Hepatocyte (in vitro differentiated cells): ENCODE measurements at places on chromosomes 11 and 22. TPM values are rescaled to one million over a fixed set of nuclear protein-coding genes. Genes with fewer than 3 reads are reported as not detected.
A peak's percentile ranks its signal among the peaks of the same experiment; 100 is the strongest.

- DNase-seq = no peak
- H3K27ac ChIP-seq = no peak overlapping the region
- H3K27me3 ChIP-seq = no peaks in the 10 kb centered on the region
These were observed 18.2 kb downstream of the INCENP start for GRCh38 chr11:62142043-62142375.

GRCh38 chr11:128196235-128196634 is 391.1 kb downstream of the ETS1 start:
- H3K4me1 ChIP-seq = no peaks in the 10 kb centered on the region
- no peaks in the 10 kb centered on the region for H3K27me3 ChIP-seq
- H3K4me3 ChIP-seq = no peak overlapping the region
- no peak for DNase-seq

DNA sequence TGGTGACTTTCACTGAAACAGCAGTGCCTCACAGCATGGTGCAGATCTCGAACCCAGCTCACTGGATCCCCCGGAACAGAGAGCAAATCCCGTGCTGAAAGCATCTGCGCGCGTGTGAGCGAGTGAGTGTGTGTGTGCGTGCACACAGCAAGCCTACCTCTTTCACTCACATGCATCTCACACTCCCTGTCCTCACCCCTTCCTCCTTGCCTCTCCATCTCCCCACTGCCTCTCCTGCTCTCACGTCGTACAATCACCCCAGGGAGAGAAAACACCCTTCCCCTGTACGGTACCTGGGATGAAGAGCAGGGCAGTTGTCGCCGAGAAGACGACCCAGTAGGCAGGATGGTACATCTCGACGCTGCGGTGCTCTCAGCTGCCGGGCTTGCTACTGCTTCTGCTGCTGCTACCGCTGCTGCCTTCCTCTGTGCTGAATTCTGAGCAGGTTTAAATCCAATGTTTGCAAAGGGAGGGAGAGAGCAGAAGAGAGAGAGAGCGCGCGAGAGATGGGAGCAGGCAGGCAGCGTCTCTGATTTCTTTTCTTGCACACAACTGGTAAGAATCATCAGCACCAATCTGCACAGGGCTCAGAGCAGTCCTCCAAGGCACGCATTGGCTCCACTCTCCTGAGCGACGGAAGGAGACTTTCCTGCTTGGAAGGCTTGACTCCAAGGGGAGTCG is at the start of gene OPCML:
TSS of gene OPCML (minus strand) at position 531 of the 681 bp plus-strand sequence.
- peaks cover 65% of the 10 kb centered on the region for H3K27me3 ChIP-seq
- H3K36me3 ChIP-seq = no peaks in the 10 kb centered on the region
- H3K4me3 ChIP-seq = no peak within 1 kb of the TSS
- H3K27ac ChIP-seq = no peak within 1 kb of the TSS
- DNase-seq = peak; percentile 30
- H3K4me1 ChIP-seq = no peaks in the 10 kb centered on the region

- H3K4me3 ChIP-seq = peak overlapping the region; percentile 46
- peak; percentile 51 for DNase-seq
- H3K4me1 ChIP-seq = no peaks in the 10 kb centered on the region
- peaks cover 11% of the 10 kb centered on the region for H3K27me3 ChIP-seq
These were observed 673 bp upstream of the PANX2 start for GRCh38 chr22:50169774-50170341.

Gene OR2AG2
- 0.12 and 0.27 TPM in 2 replicates for total RNA-seq

GRCh38 chr11:81036168-81036870 is 1595.5 kb upstream of the TENM4 start:
- H3K36me3 ChIP-seq = no peaks in the 10 kb centered on the region
- peaks cover 31% of the 10 kb centered on the region for H3K4me1 ChIP-seq
- peak; percentile 23 for DNase-seq
- no peak overlapping the region for H3K4me3 ChIP-seq
- no peak overlapping the region for H3K27ac ChIP-seq

DNA sequence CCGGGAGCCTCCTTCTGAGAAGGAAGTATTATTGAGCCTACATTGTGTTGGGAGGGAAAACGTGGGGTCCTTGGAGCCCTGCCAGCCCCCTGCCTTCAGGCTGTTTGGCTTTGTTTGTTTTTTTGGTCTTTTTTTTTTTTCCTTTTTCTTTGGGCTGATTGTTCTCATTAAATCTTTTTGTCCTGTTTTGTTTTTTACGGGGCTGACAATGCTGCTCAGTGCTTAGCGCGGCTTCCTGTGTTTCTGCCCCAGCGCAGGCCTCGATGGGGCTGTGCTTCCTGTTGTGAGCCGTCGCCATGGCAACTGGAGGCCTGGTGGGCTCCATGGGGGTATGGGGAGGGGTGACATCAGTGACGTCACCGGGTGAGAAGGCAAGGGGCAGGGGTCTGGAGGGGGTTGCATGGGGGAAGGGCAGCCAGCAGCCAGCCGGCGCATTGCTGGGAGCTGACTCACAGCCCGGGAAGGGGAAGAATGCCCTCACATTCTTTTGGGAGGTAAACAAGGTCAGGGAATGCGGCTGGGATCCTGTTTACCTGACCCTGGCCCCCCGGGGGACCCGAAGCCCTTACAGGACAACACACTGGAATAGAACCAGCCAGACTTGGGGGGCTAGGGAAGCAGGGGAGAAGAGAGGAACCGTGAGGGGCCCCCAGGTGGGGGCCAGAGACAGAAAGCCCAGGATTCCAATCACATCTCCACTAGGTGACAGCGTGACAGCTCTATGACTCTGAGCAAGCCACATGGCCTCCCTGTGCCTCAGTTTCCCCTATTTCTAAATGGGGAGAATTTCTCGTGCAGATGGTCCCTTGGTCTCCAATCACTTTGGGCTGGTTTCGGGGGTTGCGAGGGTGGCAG is 22.2 kb upstream of the CBX7 start:
- H3K27ac ChIP-seq = peak overlapping the region; percentile 76
- peaks cover 30% of the 10 kb centered on the region for H3K4me1 ChIP-seq
- DNase-seq = peak; percentile 90
- H3K36me3 ChIP-seq = no peaks in the 10 kb centered on the region
- no peak overlapping the region for H3K4me3 ChIP-seq

Gene UCP3
- 0.36 and 0.80 TPM in 2 replicates for total RNA-seq

- H3K27me3 ChIP-seq = no peaks in the 10 kb centered on the region
- DNase-seq = peak; percentile 62
- H3K4me3 ChIP-seq = no peak overlapping the region
- H3K27ac ChIP-seq = peak overlapping the region; percentile 47
- H3K4me1 ChIP-seq = no peaks in the 10 kb centered on the region
These were observed 7.9 kb downstream of the ASPHD2 start for GRCh38 chr22:26436903-26437515.

- no peak for DNase-seq
- H3K4me1 ChIP-seq = peaks cover 19% of the 10 kb centered on the region
- H3K27me3 ChIP-seq = no peaks in the 10 kb centered on the region
These were observed 3.9 kb downstream of the FDX1 start for GRCh38 chr11:110433393-110434333.

DNA sequence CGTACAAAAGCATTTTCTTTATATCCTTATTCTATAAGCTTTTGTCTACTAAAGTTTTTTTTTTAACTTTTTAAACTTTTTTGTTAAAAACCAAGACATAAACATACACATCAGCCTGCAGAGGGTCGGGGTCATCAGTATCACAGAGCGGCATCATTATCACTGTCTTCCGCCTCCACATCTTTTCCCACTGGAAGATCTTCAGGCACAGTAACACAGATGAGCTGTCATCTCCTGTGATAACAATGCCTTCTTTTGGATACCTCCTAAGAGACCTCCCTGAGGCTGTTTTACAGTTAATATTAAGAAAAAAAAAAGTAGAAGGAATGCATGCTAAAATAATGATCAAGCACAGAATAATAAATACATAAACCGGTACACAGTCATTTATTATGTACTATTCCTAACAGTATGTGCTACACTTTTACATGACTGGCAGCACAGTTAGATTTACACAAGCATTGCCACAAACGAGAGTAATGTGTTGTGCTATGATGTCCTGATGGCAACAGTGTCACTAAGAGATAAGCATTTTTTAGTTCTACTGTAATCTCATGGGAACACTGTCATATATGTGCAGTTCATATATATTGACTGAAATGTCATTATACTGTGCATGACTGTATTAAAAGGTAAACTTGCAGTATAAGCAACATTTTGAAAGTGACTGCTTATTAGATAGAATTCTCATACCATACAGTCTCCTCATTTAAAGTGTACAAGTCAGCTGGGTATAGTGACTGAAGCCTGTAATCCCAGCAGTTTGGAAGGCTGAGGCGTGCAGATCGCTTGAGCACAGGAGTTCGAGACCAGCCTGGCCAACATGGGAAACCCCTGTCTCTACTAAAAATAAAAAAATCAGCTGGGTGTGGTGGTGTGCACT is 58.6 kb downstream of the KDM2A start:
- no peaks in the 10 kb centered on the region for H3K4me1 ChIP-seq
- H3K27ac ChIP-seq = no peak overlapping the region
- H3K36me3 ChIP-seq = no peaks in the 10 kb centered on the region
- no peak overlapping the region for H3K4me3 ChIP-seq
- no peaks in the 10 kb centered on the region for H3K27me3 ChIP-seq

GRCh38 chr11:103993507-103993906 is 42.9 kb upstream of the DDI1 start:
- no peak overlapping the region for H3K4me3 ChIP-seq
- no peak for DNase-seq
- H3K27ac ChIP-seq = no peak overlapping the region
- no peaks in the 10 kb centered on the region for H3K27me3 ChIP-seq
- peaks cover 3% of the 10 kb centered on the region for H3K36me3 ChIP-seq

Gene OR51B5
- 0.20 TPM in 1 of 2 replicates, not detected in the other for total RNA-seq

Gene KIAA1671
- total RNA-seq = 24.1 and 26.5 TPM in 2 replicates

GRCh38 chr11:1382831-1383607 is 6.7 kb upstream of the BRSK2 start:
- no peaks in the 10 kb centered on the region for H3K36me3 ChIP-seq
- peak; percentile 94 for DNase-seq
- peaks cover 3% of the 10 kb centered on the region for H3K4me1 ChIP-seq
- peak overlapping the region; percentile 95 for H3K27ac ChIP-seq
- H3K4me3 ChIP-seq = peak overlapping the region; percentile 77
- no peaks in the 10 kb centered on the region for H3K27me3 ChIP-seq

DNA sequence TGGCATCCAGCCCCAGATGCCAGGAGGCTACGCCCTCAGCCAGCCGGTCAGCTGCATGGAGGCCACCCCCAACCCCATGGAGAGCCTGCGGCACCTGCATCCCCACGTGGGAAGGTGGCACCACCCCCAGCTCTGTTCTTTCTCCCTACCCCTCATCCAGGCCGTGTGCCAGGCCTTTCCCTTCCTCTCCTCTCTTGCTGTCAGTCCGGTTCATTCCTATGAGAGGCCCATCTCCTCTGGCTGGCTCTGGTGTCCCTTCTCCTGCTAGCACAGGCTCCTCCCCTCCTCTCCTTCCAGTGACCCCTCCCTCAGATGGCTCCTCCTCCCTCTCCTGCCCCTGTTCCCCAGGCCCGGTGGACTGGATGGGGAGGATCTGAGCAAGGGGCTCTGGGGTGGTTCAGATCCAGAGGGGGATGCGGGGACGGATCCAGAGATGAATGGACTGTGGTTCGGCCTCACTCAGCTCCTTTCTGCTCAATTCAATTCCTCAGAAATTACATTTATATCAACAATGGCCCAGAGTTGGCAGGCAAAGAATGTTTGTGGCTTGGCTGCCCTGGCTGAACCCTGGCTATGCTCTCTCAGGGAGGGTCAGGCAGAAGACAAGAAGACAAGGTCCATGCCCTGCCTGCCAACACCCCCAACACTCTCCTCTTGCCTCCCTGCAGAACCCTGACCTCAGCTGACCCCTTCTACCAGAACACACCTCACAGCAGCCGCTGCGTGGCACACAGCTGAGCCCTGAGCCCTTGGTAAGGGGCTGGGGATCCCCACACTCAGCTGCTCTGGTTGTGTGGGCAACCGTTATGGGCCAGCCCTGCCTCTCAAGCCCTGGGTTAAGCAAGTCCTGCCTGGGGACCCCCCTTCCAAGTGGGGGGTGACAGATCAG is 18.5 kb upstream of the LRRC10B start:
- DNase-seq = peak; percentile 73
- peak overlapping the region; percentile 26 for H3K27ac ChIP-seq
- H3K36me3 ChIP-seq = no peaks in the 10 kb centered on the region

GRCh38 chr11:56152333-56152732 is 7.8 kb downstream of the OR8K5 start:
- no peak overlapping the region for H3K27ac ChIP-seq
- no peak for DNase-seq
- no peaks in the 10 kb centered on the region for H3K4me1 ChIP-seq
- H3K27me3 ChIP-seq = no peaks in the 10 kb centered on the region

Gene PRR5L
- 4.5 and 7.5 TPM in 2 replicates for total RNA-seq

Gene NPAS4
- total RNA-seq = 0.60 TPM in 1 of 2 replicates, not detected in the other

GRCh38 chr22:43945632-43946383 is 9.4 kb upstream of the SAMM50 start:
- H3K27me3 ChIP-seq = no peaks in the 10 kb centered on the region
- no peaks in the 10 kb centered on the region for H3K36me3 ChIP-seq
- peak; percentile 79 for DNase-seq
- H3K27ac ChIP-seq = no peak overlapping the region
- H3K4me1 ChIP-seq = no peaks in the 10 kb centered on the region
- no peak overlapping the region for H3K4me3 ChIP-seq

GRCh38 chr22:24758164-24758799 is 16.2 kb downstream of the PIWIL3 start:
- DNase-seq = peak; percentile 82
- no peaks in the 10 kb centered on the region for H3K27me3 ChIP-seq
- no peaks in the 10 kb centered on the region for H3K36me3 ChIP-seq

Gene MIAT
- 1.00 and 1.1 TPM in 2 replicates for total RNA-seq

DNA sequence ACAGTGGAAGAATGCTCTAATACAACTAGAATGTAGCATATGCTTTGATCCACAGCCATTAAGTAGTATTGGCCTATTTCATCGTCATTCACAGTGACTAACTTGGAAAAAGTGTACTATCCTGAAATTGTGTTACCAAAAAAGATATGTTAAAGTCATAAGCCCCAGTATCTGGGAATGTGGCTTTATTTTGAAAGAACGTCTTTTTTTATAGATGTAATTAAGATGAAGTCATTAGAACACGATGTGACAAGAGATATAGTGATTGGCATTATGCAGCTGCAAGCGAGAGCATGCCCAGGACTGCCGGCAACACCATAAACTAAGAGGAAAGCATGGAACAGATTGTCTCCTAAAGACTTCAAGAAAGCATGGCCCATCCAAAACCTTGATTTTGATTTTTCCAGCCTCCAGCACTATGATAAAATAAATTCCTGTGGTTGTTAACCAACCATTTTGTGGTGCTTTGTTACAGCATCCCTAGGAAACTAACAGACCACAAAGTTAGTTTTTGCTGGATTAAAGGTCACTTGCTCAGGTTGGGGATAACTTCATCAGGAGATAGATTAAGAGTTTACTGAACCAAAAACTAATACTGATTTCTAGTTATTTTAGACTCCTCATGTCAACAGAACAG is 870.6 kb upstream of the LRRC4C start:
- no peak overlapping the region for H3K27ac ChIP-seq
- no peak for DNase-seq
- no peaks in the 10 kb centered on the region for H3K36me3 ChIP-seq
- no peaks in the 10 kb centered on the region for H3K27me3 ChIP-seq
- H3K4me1 ChIP-seq = no peaks in the 10 kb centered on the region

- no peaks in the 10 kb centered on the region for H3K27me3 ChIP-seq
- H3K4me1 ChIP-seq = peaks cover 9% of the 10 kb centered on the region
- DNase-seq = no peak
- no peak overlapping the region for H3K27ac ChIP-seq
- H3K4me3 ChIP-seq = no peak overlapping the region
- H3K36me3 ChIP-seq = no peaks in the 10 kb centered on the region
These were observed 110.2 kb downstream of the RASSF10 start for GRCh38 chr11:13119361-13119760.

GRCh38 chr22:22789233-22789921 is 98.2 kb upstream of the IGLL5 start:
- no peaks in the 10 kb centered on the region for H3K36me3 ChIP-seq
- H3K4me1 ChIP-seq = peaks cover 19% of the 10 kb centered on the region
- no peak for DNase-seq
- no peak overlapping the region for H3K4me3 ChIP-seq

Gene CLDN5
- 4.9 and 8.9 TPM in 2 replicates for total RNA-seq
